CD4-positive, alpha-beta T cell treated with Interleukin-10 for 1 hour (primary cell): ENCODE measurements at places on chromosomes 2 and 18.

GRCh38 chr2:105597806-105598803 is 146.6 kb upstream of the NCK2 start:
- no peak for DNase-seq

GRCh38 chr2:105038383-105039061 is 653 bp downstream of the MRPS9 start:
- no peak for DNase-seq

- DNase-seq: no peak
Measured at GRCh38 chr2:20205915-20206524, 18.9 kb downstream of the SDC1 start.

GRCh38 chr2:207484444-207485391 is 45.0 kb upstream of the CREB1 start:
- DNase-seq: no peak

GRCh38 chr18:24049142-24049541 is 34.6 kb downstream of the TTC39C start:
- no peak for DNase-seq

DNA sequence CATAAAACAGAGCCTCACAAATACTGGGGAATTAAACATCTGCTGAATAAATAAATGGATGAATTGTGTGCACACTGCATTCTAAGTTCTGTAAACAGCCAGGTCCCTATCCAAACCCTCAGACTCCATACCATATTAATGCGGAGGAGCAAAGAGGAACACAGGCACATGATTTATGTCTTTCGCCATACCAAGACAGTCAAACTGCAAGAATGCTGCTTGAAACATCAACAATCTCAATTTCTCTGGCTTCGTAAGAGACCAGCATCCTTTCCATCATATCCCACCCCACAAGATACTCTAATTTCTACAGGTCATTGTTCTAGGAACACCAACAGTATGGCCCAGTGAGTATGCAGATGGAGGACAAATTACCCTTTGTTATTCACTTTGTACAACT is 15.0 kb downstream of the KANSL3 start:
- DNase-seq: no peak

DNA sequence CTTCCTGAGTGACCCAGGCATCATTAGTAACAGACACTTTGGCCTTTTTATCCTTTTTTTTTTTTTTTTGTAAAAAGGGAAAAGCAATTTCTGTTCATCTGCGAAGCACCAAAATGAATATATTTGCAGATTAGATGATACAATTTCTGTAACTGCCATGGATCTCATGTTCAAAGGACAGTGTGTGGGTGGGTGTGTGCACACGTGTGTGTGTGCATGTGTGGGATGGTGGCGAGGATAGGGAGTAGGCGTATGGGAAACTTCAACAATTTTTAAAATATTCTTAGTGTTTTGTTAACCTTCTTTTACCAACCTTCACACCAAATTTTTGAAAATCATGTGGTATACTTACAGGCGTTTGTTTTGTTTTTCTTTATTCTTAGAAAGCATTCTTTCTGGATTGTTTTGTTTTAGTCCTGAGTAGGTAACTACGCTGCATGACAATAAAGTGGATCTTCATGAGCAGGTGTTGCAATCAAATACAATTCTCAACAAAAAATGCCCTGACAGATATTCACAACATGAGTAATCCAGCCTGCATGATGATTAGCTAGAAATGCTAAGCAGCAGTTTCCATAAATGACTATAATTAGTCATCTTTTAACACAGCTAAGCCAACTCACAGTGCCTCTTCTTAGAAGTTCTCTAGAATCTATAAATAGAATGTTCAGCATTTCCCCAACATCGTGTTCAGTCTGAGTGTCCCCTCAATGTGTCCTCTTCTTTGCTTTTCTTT is 53.5 kb upstream of the RMDN2 start:
- DNase-seq: no peak

GRCh38 chr18:37383036-37383785 is 182.4 kb downstream of the CELF4 start:
- DNase-seq: no peak

DNA sequence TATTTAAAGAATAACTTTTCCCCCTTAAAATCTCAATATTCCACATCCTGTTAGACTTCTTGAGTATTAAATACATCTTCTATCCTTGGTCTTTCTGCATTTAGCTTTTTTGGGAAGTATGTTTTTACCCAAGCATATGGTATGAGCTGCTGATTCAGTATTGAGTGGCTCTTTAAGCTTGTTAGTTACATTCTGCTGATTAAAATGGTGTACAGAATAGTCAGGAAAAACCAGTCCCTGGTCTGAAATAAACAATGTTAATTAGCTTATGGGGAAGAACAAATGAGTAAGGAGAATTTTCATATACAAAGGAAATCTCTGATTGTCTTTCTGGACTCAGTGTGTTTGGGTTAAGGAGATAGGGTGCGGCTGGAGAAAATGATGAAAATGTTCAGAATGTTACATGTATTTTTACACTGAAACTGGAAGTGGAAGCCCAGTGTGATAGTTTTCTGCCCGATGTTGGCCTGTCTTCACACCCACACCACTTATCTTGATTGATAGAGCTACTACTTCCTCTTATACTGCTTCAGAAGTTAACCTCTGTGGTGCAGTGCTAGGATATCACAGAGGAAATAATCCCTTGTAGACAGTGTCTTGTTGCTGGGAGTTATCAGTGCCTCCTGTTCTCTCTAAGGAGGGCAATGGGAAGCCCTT is 84.0 kb downstream of the MSH2 start:
- peak; percentile 7 for DNase-seq
